MCF 10A (cell line): ENCODE measurements at places on chromosomes 3 and 15.
A peak's percentile ranks its signal among the peaks of the same experiment; 100 is the strongest.

- no peak for DNase-seq
Measured at GRCh38 chr3:72100601-72101187, 315.7 kb upstream of the PROK2 start.

DNA sequence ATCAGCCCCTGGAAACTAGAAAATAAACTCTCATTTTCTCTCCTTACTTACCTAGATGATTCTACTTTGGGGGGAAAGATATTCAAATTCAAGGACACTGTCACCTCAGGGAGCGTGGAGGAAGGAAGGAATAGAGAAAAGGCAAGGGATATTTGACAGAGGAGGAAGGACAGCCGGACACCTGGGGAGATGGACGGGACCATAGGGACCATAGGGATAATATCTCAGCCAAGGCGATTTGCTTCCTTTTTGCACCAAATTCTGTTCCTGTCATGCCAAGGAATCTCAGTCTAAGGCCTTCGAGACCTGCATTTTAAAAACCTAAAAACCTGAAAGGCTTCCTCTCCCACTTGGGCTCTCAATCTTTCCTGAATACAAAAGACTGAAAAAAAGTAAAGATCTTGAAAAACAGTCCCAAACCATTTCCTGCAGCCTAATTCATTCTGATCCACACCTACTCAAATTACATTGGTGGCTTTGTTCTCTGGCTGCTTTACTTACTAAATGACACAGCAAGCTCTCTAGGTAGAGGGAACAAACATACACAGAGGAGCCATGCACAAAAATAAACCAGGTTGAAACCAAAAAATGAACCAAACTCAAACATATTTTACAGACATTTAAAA, 73.9 kb upstream of the SLC24A5 start:
- no peak for DNase-seq

- DNase-seq: no peak
Measured at GRCh38 chr3:133119176-133119575, 81.0 kb downstream of the TMEM108 start.

- DNase-seq: no peak
Measured at GRCh38 chr3:62252438-62253157, 120.8 kb downstream of the FEZF2 start.

DNA sequence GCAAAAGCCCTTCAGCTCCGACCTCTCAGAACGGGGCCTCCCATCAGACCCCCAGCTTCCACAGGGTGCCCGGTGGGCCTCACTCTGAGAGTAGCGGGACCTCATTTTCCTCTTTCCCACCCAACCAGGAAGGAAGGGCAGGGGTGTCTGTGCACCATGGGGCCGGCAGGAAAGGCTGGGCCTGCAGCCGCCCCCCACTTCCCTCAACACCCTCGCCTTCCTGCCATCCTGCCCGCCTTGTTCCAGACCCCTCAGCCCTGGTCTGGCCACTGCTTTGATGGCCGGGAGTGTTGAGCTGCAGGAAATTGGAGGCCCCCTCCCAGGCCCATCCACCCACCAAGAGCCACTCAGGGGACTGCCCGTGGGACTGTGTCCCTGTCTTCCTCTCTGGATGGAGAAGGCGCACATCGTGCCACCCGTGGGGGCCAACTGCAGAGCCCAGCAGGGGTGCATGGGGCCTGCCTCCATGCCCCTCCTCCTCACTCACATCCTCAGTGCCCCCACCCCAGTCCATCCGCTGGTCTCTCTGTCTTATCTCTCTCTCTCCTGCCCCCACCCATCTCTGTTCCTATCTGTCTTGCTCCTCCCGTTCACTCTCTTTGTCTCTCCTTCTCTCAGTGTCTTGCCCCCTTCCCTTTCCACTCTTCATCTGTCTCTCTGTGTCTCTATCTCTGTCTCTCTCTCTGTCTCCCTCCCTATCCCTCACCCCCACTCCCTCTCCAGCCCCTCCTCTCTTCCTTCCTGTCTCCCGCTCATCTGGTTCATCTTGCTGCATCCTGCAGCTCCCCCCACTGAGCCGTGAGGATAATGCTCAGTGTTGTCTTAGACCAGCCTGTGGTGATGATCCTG, 1.8 kb upstream of the PLXND1 start:
- DNase-seq: peak; percentile 45

DNA sequence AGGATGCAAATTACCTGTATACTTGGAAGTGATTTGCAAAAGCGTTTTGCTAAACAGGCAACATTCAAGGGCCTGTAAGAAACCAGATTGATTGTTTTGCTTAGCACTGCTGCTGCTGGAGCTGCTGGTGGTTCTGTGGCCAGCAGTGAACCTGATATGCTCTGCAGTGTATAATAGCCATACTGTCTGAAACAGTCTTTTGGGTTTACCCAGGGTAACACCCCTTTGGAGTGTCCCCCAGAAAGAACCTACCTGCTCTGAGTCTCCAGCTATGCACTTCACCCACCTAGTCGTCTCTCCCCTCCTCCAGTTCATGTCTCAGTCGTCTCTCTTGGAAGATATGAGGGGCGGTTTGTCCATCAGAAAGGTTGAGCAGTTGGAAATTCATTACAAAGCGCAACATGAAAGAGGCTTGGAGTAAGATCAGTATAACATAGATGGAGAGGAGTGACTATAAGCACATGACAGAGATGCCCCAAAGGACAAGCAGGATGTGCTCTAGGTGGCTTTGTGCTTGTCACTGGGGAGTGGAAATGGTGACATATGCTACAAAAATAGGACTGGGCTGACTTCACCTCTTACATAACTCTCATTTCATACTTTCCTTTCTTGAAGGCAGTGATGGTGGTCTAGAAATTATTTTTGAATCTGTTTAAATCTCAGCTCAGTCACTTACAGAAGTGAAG, 3.8 kb downstream of the MKRN2 start:
- DNase-seq: no peak

- DNase-seq: no peak
Measured at GRCh38 chr3:52200981-52201679, 3.2 kb downstream of the ALAS1 start.

DNA sequence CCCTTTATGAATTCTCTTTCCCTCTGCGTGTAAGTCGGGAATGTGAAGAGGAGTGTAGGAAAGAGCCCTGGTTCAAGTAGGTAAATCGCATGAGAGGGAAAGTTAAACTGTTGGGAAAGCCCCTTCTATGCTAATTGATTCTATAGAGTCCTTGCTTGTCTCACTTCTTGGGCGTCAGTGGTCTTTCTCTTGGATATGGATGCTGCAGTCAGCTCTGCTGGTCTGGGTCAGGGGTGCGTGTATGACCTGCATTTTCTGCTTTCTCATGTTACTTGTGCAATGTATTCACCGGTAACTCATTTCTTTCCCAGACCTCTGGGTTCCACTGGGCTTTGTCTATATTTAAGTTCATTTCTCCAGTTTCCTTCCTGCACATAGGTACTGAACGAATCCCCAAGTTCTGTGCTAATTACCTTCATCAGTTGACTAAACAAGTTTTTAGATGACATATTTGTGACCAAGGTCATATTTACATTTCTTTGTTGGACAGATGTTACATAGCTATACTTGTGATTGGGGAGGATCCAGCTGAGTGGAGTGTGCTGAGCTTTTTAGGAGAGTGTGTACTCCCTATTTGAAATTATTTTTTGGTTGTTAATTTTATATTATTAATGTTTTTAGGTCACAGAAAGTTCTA, 1.4 kb downstream of the SETD5 start:
- DNase-seq: peak; percentile 56

DNA sequence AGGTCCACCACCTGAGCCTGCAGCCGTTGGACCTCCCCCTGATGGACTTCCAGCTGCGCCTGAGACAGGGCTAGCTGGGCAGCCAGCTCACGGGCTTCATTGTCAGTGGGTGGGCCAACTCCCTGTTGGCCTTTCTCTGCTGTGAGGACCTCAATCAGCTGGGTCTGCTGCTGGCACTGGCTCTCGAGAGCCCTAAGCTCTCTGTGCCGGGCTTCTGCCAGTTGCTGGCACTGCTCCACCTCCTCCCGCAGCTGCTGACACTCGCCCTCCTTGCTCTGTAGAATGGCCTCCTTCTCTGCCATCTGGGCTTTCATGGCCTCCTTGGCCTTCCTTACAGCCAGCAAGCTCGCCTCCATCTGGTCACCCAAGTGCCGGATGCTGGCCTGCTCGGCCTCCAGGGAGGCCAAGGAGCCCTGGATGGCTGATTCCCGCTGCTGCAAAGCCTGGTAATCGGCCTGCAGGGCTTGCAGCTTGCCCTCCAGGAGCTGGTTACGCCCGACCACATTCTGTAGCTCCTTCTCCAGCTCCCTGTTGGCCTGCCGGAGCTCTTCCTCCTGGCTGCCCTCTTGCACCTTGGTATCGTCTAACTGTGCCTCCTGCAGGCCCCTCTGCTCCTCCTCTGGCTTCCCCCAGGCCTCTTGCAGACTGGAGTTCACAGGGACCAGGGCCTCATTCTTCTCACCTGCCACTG, 23.8 kb downstream of the CXCR6 start:
- no peak for DNase-seq

DNA sequence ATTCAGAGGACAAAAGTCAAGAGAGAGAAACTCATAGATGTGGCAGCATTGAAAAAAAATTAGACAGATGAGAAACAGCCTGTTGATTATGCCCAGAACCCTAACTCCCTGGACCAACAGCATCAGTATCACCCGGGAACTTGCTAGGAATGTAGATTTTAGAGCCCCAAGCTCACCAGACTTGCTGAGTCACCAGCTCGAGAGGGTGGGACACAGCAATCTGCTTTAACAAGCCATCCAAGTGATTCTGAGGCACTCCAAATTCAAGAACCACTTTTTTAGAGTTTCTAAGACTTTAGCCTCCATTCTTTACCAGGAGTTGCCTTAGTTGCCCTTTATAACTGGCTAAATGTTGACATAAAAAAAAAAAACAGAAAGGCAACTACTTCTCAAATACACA, 70.9 kb downstream of the CGGBP1 start:
- no peak for DNase-seq

DNA sequence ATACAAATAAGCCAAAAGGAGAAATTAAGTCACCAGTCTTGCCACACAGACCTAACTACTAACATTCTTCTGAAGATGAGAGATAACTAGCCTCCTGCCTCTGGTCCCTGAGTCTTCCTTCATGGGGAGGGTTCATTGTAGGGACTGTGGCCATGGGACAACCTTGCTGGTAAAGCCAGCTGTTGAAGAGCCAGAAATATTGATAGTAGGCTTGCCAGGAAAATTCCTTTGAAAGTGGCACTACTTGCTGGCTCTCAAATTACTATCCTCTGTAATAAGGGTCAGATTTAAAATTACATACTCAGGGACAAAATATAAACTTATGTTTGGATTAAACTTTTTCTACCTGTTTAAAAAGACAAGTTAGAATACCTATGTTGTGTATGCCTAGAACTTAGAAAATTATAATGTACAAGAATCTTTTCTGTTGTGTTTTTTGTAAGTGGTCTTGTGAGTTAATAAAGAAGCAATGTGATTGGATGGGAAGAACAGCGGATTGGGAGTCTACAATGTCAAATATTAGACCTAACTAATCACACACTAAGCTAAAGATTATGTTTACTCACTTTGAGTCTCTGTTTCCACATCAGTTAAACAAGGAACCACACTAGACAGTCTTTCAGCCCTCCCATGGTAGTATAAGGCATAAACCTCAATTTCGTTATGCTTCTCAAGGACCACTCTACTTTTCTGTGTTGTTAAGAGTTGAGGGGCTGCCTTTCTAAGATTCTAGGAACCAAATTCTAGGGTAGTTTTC, 60.0 kb upstream of the TRIM71 start:
- no peak for DNase-seq

- no peak for DNase-seq
Measured at GRCh38 chr3:110419601-110420000, 652.0 kb upstream of the NECTIN3 start.

DNA sequence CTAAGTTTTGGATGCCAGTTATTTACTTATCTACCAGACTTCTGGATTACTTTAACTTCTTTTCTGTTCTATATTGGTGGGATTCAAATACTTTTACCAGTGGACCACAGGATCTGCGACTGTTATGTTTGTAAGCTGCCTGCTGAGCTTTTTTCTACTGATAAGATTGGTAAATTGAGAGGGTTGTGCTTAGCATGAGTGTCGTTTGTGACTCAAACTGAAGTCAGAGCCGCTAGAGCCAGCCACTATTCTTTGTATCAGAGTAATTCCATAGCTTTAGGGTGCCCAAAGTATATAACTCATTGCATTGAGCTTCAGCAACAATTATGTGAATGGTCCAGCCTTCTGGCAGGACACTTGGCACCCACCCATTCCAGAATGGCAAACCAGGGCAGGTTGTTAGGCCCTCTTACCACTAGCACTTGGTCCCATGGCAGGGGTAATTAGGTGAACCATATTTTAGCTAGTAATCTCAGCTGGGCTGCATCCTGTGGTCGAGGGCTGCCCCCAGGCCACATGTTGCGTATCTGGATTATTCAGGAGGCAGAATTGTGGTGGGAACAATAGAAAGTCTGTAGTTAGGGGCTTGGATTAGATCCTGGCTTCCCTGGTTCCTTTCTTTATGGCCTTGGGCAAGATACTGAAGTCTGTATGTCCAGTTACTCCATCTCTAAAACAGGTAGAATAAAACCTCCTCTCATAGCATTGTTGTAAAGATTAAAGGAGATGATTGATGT, 6.0 kb downstream of the PLCL2 start:
- DNase-seq: no peak

DNA sequence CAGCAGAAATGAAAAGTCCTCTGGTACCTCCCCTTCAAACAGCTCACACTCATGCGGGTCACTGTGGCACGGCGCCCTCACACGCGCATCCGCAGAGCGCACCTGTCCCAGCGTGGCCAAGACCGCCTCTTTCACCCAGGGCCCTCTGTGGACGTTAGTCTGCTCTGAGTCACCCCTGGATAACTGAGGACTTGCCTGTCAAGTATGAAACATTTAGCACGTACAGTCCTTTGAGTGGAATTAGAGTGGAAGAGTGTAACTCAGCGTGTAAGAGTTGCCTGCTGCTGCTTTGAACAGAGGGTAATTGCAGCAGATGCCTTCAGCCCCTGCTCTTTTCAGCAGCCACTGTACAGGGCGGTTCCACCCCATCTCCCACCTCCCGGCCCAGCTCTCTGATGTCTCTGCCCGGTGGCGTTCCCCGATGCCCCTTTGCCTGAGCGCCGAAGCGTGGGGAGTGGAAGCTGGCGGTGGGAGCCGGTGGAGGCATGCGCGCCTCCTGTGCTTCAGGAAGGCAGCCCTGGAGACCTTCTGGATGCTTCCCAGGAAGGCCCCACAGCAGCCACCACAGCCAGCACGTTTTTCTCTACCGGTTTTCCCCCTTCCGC, 23.0 kb downstream of the CPN2 start:
- DNase-seq: peak; percentile 68

GRCh38 chr3:23653647-23654525, 151.9 kb upstream of the UBE2E1 start:
- DNase-seq: no peak

- DNase-seq: peak; percentile 43
Measured at GRCh38 chr3:48820612-48821324, 26.9 kb downstream of the PRKAR2A start.

DNA sequence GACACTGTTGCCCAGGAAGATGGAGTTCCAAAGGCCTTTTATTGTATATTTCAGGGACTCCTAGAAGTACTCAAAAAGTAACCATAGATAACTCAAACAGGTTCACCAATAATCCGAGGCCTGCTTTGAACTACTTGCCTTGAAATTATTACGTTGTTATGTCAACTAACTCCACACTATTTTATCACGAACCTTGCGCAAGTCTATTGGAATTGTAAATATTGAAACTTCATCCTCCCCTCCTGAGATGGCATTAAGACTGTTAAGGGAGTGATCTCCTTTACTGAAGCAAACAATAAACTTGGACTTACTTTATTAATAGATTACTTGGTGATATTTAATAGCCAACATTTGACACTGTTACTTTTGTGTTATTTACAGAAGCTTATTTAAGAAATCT, 199.6 kb upstream of the GADL1 start:
- no peak for DNase-seq
